ENCODE measurements at places on chromosomes 1 and 21. TPM values are rescaled to one million over a fixed set of nuclear protein-coding genes. Genes with fewer than 3 reads are reported as not detected.

TTLL10 gene
- total RNA-seq: not detected

DNA sequence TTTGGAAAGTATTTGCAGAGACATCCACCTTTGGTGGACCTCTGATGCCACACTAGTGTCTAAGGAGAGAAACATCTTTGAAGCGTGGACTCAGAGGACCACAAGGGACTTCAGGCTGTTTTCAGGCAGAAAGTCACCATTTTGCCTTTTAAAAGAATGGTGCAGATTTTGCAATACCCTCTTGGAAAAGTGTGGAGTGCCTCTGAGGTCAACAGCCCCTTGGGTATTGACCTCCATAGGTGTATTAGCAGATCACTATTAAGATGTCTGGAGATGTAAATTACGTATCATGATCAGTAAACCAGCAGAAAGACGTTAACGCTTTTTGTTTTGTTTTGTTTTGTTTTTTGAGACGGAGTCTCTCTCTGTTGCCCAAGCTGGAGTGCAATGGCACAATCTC, 87.0 kb downstream of the INTS7 start:
- DNase-seq: no peak

- no peak for DNase-seq
Observed at GRCh38 chr21:39105341-39105765, 77.9 kb downstream of the PSMG1 start.

- no peak for DNase-seq
Observed at GRCh38 chr1:20956272-20956671, 169.2 kb upstream of the HP1BP3 start.

GRCh38 chr1:58409890-58410289, 136.6 kb downstream of the OMA1 start:
- peak; percentile 43 for DNase-seq

- DNase-seq: no peak
Observed at GRCh38 chr1:33152685-33153432, 29.0 kb downstream of the TRIM62 start.

Measured in urinary bladder (tissue), 4 donors.